ENCODE measurements at places on chromosomes 5 and 9.

GRCh38 chr5:16603295-16603694 lies 13.5 kb downstream of the RETREG1 start:
- DNase-seq = no peak

DNA sequence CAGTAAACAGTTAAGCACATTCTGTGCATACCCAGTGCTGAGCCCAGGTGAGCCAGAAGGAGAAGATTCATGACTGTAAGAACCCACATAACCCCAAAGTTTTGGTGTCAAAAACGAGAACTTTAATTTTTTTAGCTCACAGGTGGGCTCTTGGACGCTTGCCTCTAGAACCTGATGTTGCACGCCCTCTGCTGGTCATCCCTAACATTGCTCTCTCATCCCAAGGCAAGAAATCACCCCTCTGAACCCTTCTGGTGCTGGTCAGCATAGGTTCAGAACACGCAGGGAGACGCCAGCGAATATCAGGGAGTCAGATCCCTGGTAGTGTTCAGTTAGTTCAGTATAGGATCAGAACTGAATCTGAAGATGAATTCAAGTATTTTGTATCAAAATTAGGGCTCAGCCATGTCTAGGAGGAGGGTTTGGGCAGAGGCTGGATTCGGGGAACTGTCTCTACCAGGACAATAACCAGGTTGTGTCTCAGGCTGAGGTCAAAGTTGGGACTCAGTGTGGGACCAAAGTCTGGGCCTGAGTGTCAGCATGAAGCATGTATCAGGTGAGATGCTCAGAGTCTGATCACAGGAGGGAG lies 4.1 kb upstream of the DNAJB5 start:
- DNase-seq = peak; percentile 64

GRCh38 chr5:11869203-11869602 lies 35.0 kb downstream of the CTNND2 start:
- no peak for DNase-seq

DNA sequence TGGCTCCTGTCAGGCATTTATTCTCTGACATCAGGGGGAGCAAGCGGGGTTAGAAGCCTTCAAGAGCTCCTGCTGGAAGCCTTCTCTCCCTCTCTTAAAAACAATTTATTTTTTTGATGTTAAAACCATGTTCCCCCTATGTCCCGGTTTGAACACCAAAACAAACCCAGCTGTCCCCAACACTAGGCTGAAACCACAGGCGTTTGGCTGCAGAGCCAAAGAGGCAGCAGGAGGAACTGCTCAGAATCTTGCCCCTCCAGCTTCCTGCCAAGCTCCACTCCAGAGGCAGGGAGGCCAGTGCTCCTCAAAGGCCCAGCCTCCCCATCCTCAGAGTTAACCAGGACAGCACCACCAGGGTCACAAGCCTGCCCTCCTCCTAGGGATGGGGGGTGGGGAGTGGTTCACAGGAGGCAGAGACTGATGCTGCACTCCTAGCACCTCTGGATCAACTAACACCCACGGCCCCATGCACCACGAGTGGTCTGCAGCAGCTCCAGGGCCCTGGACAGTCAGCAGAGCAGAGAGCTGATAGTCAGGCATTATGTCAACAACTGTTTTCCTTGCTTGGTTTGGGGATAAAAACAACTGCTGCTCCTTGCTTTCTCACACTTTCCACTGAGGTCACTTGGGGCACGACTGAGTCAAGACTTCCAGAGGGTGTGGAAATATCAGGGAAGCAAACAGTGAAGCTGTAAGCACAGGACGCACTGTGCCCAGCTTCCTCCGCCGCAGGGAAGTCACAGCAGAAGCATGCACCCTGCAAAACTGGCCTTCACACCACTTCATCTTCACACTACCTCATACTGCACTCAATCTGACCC lies 96.5 kb upstream of the ADRA1B start:
- DNase-seq = no peak

GRCh38 chr5:15516486-15516885 lies 16.5 kb downstream of the FBXL7 start:
- no peak for DNase-seq

- DNase-seq = no peak
These were observed 139.8 kb downstream of the KCNIP1 start for GRCh38 chr5:170643591-170643990.

GRCh38 chr9:23526806-23527205 lies 299.2 kb downstream of the ELAVL2 start:
- no peak for DNase-seq

DNA sequence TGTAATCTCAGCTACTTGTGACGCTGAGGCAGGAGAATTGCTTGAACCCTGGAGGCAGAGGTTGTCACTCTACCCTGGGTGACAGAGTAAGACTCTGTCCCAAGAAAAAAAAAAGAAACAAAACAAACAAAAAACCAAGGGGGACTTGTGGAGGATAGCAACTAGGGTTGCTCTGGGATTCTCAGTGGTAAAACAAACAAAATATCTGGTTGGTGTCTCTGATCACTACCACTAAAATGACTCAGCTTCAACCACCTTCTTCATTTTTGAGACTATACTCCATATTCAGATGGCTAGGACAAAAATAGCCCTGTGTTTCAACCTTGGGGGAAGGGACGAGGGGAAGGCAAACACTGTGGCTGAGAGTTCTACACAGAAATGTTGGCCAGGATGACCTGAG lies 110.3 kb downstream of the ARRDC3 start:
- DNase-seq = peak; percentile 80

DNA sequence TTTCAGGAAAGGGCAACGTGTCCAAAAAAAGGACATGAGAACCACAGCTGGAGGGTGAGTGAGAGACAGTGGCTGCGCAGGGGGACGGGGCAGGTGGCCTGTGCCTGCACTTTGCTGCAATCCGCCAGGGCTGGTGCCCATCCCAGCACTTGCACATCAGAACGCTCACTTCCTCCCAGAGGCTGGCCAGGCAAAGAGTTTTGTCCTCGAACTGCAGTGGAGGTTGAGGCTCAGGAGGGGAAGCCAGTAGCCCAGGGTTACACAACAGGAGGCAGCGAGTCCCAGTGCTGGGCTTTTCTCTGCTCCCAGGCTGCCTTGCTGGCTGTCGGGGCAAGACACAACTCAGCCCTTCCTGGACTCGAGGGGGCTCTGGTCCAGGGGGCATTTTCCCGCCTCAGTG lies 33.1 kb downstream of the CRB2 start:
- DNase-seq = no peak

DNA sequence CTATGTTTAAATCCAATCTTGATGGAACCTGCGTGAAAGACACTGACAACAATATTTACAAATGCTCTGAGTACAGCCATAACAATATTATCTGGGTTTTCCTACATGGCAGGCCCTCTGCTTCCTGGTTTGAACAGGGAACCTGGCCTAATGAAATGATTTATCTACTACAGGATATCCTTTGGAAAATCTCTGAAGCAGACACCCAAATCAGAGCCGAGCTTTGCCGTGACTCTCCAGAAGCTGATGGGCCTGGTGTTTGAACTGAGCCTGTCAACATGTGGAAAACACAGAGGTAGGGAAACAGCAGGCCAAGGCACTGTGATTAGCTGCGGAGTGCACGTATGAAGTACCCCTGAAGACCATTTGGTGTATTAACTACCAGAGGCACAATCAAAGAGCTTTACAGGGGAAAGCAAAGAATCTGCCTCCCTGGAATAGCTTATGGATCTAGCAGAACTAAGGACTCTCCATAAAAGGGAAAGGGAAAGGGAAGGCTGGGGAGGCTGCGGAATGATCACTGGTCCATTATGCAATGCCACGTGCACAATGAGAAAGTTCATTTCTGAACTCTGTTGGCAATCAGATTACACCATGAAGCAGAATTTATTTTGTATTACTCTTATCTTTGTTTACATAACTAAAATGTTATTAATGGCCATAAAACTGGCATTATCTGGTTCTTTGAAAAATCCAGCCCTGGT lies 321.9 kb downstream of the EBF1 start:
- no peak for DNase-seq

- no peak for DNase-seq
These were observed 27.5 kb downstream of the PAEP start for GRCh38 chr9:135588886-135589595.

- no peak for DNase-seq
These were observed 245.0 kb upstream of the ACTBL2 start for GRCh38 chr5:57727591-57727990.

DNA sequence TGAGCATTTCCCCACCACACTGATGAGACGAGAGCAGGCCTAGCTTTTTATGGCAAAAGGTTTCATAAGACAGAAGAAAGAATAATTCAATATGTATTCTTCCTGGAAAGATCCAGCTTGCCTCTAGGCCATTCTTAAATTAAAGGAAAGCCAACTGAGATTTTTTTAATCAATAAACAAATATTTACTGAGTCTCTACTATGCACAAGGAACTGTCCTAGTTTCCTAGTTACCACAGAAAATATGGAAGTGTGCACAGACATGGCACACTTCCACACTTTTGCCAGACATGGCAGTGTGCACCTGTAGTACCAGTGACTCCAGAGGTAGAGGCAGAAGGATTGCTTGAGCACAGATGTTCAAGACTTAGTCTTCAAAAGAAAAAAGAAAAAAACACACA lies 281.0 kb downstream of the CETN3 start:
- DNase-seq = no peak

DNA sequence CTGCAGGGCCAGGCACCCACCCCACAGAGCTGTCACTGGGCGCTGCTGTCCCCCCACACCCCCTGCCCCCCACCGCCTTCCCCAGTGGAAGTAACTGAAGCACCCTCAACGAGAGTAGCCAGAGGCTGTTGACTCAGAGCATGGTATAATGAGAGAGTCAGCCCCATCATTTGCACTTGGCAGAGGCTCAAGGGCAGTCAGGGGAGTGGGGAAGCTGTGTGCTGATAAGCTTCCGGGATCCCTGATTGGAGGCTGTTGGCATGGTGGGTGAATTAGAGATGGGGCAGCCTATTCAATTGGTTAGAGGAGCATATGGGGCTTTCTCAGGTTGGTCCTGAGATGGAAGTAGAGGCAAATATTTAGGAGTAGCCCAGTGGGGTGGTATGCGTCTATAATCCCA lies 77.1 kb upstream of the GOLM1 start:
- DNase-seq = no peak

- no peak for DNase-seq
These were observed 230.8 kb upstream of the NR4A3 start for GRCh38 chr9:99590840-99591239.

- DNase-seq = no peak
These were observed 68.4 kb downstream of the TTC39B start for GRCh38 chr9:15238646-15239045.

DNA sequence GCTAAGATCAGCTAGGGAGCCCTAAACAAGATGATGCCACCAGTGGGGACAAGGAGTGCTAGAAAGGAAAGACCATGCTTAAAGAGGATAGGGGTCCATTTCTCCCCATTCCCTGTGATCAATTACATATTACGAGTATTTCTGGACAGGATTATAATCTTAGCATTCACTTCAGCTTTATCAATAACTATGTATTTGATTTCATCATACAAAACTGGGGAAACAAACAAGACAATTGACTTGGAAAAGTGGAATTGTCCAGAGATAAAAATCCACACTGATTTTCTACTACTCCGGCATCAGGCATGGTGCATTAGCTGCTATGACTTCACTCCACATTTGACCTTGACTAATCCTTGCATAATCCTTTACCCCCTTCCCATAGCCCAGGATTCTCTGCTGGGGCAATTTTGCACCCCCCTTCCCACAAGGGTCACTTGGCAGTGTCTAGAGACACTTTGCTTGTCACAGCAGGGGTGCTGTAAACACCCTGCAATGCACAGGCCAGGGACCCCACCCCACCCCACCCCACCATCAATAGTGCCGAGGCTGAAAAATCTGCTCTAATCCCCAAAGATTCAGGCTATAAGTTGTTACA lies 29.9 kb upstream of the UBE2QL1 start:
- no peak for DNase-seq

GRCh38 chr9:115327436-115328122 lies 209.6 kb upstream of the TNC start:
- DNase-seq = no peak
